ENCODE measurements at places on chromosomes 7 and 10.

DNA sequence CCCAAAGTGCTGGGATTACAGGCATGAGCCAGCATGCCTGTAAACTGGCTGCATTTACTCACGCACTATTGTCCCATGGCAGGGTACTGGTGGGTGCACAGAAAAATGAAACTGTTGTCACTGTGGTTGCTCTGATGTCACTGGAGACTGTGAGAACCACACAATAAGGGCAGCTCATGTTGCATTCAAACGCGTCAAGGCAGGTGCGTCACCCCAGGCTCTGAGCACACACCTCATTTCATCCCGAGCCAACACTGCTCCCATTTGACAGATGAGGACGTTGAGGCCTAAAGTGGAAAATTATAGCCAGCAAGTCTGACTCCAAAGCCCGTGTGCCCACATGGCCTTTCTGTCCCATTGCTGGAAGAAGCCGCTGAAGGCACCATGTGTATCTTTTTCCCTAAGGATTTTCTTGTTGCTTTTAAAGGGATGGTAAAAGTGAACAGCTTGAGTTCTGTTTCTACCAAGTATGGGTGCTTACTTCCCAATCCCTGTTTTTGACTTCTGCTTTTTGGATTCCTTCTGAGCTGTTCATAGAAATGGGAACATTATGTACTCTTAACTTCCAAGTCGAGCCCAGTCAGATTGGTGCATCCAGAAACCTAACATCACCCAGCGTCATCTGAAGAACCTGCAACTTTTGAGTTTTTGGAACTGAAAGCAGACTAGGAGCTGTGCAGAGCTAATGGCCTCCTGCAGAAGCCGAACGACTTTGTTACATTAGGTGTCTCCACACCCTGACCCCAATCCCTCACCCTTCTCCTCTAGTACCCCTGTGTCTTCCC, 60.1 kb upstream of the CARD11 start:
- DNase-seq = no peak

- DNase-seq = no peak
Observed at GRCh38 chr10:7872041-7872442, 53.7 kb downstream of the TAF3 start.

DNA sequence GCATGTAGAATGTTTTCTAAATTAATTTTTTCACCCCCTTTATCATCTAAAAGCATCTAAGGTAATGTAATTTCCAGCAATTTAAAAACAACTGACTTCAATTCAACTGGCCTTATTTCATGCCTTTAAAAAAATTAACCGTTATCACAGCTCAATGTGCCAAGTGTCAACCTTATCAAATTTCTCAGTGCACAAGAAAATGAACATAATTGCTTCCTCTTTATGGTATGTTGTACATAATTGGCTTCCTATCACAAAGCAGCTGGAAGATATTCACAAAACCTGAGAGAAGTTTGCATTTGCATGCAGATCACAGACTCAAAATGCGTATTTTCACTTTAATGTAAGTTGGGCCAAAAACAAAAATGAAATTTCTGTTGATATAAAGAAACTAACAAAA, 966.4 kb downstream of the GRM8 start:
- no peak for DNase-seq

GRCh38 chr10:95321554-95322301, 30.9 kb upstream of the PDLIM1 start:
- no peak for DNase-seq

GRCh38 chr10:12766223-12766622, 235.3 kb downstream of the CCDC3 start:
- DNase-seq = no peak

DNA sequence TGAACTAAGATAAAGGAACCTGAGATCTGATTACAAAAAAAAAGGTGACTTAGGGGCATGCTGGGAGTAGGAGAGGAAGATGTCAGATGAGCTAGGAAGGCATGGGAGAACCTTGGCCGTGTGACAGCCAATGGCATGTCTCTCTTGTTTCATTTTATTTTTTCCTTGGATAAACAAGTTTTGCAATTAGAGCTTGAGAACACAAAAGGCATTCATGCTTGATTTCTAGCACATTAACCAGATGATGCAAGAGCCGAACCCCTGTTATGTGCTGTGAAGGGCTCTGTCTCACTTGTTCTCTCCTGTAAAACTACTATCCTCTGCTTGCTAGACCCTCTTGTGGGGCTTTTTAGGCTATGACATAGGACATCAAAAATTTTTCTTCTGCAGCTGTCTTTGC, 134.3 kb upstream of the ASAH2 start:
- no peak for DNase-seq

- no peak for DNase-seq
Observed at GRCh38 chr7:38280000-38280399, 6.6 kb upstream of the TARP start.

DNA sequence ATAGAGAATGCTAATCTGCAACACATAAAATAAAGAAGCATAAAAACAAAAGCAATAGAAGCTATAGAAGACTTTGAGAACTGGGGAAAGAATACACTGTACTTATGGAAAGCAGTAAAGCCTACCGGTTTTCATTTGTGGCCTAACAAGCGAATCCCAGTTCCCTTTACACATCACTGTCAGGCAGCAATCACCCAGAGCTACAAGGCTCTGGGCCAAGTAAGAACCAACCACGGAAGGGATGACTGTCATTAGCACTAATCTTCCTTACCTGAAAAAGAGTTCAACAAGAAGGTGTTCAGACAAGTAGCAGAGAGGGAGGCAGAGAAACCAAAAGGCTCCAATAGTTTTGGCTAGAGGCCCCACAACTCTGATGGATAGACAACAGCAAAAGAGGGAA, 15.0 kb downstream of the CCDC6 start:
- DNase-seq = no peak

- DNase-seq = no peak
Observed at GRCh38 chr10:44830022-44830421, 81.1 kb upstream of the TMEM72 start.

DNA sequence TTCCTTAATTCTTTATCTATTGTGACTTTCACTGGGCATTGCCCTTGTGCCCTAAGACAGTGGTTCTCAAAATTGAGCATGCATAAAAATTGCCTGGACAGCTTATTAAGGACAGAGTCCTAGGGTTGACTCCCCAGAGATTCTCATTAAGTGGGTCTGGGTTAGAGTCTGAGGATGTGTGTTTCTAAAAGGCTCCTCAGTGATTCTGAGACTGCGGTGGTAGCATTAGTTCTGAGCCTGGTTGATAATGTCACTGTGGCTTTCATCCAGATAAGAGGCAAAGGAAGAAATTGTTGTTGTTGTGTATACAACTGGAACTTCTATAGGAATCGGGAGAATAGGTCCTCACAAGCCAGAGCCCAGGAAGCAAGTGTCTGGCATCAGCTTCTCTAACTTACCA, 1.3 kb downstream of the IFIT2 start:
- DNase-seq = no peak

GRCh38 chr10:77463499-77463898, 174.1 kb downstream of the KCNMA1 start:
- DNase-seq = no peak

DNA sequence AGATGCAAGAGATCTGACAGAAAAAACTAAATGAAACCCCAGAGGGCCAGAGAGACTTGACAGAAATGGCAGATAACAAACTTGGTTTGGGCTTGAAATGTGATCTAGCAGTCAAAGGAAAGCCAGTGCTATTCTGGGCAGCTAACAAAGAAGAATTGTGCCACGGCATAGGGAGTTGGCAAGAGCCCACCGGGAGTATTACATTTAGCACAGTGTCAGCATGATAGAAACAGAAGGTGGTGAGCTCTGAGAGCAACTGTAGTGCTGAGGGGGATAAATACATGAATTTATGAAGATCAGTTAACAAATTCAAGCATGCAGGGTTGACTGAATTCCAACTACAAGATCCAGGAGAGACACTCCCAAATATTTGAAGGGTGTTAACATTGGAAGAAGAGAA, 91.1 kb downstream of the AHCYL2 start:
- DNase-seq = no peak

All from NCI-H1105 (cell line).